ENCODE measurements at places on chromosomes 16 and 17.
A peak's percentile ranks its signal among the peaks of the same experiment; 100 is the strongest.

DNA sequence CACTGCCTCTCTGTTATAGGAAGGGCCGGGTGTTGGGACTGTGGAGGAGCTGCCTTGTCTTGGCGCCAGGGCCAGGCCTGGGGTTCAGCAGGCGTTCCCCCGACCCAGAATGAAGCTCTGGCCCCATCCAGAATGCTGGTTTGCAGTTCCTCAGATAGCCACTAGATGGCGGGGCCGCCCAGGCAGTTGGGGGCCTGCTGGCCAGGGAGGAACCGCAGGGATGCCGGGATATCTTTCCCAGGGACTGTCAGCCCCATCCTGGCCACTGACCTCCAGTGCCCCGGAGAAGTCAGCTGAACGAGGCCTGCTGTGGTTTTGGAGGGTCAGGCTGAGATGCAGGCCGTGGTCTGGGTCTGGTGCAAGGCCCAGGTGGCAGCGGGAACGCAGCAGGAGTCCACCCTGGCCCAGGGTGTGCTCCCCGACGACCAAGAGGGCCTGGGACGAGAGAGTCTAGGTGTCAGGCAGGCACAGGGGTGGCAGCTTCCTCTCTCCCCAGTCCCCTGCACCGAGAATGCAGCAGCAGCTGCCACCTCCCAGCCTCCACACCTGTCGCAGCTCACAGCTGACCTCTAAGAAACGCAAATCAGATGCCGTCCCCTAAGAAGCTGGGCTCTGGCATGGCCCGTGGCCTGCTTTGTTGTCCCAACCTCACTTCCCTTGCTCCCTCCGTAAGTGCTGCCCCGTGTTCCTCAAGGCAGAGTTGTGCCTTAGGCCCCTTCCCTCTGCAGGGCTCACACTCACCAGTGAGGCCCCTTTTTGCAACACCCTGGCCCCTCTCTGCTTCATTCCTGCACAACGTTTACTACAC is 51.2 kb downstream of the RMI2 start:
- peak; percentile 61 for DNase-seq

DNA sequence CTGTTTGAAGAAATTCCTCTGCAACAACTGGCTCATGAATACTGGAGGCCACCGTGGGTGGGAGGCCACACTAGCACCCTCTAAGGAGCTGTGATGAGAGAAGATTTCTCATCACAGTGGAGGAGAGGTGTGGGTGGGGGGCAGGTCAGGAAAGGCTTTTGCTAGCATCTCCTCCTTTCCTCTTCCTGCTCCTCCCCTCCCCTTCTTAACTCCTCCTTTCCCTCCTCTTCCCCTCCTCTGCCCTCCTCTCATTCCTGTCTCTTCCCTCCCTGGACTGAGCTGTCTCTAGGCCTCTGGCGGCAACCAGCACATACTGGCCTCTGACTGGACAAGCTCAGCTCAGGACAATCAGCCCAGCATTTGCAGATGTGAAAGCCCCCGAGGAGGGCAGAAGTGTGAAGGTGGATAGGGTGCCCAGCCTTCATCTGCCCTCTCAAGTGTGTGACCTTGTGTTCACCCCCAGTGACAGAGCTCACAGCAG is 19.0 kb upstream of the LHX1 start:
- no peak for DNase-seq

GRCh38 chr17:77681861-77682260 is 276.6 kb upstream of the TNRC6C start:
- no peak for DNase-seq

GRCh38 chr17:76048711-76049110 is 21.6 kb upstream of the EVPL start:
- no peak for DNase-seq

- DNase-seq, result no peak
Observed at GRCh38 chr17:31493656-31494155, 102.2 kb downstream of the RAB11FIP4 start.

DNA sequence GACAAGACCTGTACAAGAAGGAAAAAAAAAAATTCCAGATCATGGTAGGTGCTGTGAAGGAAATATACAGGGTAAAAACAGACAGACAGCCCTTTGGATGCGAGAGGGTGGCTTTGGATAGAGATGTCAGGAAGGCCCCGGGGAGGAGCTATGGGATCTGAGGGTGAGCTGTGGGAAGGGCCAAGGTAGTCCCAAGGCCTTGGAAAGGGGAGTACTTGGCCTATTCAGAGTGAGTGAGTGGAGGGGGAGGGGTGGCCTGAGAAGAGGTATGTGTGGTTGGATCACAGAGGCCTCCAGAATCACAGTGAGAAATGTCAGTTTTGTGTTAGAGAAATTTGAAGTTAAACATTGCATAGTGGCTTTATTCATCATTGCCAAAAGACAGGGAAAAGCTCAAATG is 31.2 kb upstream of the AKTIP start:
- no peak for DNase-seq

DNA sequence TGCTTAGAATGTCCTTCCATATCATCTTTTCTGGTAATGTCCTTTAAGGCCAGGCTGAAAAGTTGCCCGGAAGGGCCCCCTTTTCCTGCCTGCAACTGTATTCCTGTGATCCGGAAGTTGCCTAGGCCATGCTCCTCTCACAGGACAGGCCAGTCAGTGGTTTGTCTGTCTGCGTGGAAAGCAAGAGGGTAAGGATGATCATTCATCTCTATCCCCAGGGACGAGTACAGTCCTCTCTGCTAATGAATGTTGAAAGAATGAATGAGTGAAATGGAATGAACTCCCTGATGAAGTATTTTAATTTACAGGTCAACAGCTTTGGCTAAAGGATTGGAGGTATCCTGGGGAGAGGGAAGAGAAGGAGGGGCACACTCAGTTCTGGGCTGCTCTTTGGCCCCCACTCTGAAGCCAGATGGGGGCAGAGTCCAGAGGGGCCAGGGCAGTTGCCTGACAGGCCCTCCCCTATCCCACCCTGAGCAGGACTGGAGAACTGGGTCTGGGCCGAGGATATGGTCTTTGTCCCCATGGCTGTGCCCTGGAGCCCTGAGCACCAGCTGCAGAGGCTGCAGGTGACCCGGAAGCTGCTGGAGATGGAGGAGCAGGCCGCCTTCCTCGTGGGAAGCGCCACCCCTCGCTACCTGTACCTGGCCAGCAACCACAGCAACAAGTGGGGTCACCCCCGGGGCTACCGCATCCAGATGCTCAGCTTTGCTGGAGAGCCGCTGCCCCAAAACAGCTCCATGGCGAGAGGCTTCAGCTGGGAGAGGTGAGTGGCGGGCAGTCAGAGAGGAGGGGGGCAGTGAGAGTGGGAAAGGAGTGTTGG is 3.2 kb downstream of the AOC3 start:
- DNase-seq, result no peak
